ENCODE measurements at places on chromosomes 13 and 19.

GRCh38 chr19:46902402-46902766 lies 41.6 kb downstream of the ARHGAP35 start:
- no peak for DNase-seq

GRCh38 chr19:28489126-28489660 lies 723.8 kb downstream of the UQCRFS1 start:
- DNase-seq, result no peak

DNA sequence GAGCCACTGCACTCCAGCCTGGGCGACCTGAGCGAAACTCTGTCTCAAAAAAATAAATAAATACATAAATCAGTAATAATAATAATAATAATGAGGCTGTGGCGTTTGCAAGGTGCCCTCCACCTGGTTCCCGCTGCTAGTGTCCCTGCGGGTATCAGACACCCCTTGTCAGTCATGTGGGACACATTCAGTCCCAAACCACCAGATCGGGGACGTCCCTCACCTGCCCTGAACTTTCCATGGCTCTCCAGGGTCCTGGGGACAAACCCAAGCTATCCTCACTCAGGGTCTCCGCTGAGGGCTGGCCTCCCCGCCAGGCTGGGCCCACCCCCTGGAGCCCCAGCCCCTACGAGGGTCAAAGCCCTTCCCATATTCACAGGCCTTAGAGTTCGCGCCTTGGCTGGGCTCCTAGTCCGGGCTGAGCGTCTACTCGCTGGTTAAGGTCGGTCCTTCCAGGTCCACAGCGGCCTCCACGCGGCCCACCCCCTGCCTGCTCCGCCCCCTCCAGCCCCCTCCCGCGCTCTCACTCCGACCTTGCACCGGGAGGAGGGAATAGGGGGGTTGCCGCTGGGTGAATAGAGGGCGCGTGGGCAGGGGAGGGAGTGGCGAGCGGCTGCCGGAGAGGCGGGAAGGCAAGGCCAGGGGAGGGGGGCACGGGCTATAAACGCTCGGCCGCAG lies 349 bp upstream of the KISS1R start:
- no peak for DNase-seq

GRCh38 chr19:14536926-14537692 lies 7.7 kb downstream of the TECR start:
- peak; percentile 21 for DNase-seq

GRCh38 chr13:78785764-78786163 lies 126.8 kb upstream of the OBI1 start:
- no peak for DNase-seq

- DNase-seq, result no peak
Measured at GRCh38 chr13:95479731-95480130, 72.8 kb upstream of the CLDN10 start.

- DNase-seq, result no peak
Measured at GRCh38 chr13:63299866-63300394, 1884.3 kb upstream of the PCDH20 start.

DNA sequence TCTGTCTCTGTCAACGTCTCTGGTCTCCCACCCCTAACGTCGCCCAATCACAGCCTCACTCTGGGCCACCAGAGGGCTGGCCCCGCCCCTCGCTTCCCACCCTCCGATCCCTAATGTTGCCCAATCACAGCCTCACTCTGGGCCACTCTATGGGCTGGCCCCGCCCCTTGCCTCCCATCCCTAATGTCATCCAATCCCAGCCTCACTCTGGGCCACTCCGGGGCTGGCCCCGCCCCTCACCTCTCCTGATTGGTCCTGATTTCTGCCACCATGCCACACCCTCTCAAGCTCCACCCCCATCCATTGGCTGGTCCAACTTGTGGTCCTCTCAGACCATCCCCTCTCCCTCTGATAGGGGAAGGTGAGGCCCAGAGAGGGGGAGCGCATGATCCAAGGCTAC lies 24.9 kb downstream of the CELF5 start:
- no peak for DNase-seq

GRCh38 chr19:41939861-41940730 lies 11.8 kb upstream of the ERFL start:
- DNase-seq, result peak; percentile 55

GRCh38 chr19:41626877-41627276 lies at the start of gene CEACAM4:
CEACAM4 (minus strand) TSS chr19:41627074; CDS start chr19:41626963, 111 bp downstream.
- no peak for DNase-seq

DNA sequence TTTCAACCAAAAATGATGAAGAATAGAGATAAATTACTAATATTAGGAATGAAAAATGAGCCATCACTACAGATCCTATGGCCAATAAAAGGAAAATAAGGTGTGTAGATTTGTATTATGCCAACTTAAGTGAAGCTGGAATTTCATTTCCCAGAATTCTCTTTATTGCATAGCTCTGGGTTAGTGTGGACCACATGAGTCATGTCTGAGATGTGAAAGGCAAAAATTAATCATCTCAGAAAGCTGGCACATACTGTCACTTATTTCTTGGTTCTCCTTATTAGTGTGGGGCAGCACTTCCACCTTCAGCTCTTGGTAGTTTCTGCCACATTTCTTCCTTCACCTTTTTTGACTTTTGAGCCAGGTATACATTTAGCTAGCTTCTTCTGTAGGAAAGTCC lies 82.6 kb downstream of the KATNAL1 start:
- no peak for DNase-seq

DNA sequence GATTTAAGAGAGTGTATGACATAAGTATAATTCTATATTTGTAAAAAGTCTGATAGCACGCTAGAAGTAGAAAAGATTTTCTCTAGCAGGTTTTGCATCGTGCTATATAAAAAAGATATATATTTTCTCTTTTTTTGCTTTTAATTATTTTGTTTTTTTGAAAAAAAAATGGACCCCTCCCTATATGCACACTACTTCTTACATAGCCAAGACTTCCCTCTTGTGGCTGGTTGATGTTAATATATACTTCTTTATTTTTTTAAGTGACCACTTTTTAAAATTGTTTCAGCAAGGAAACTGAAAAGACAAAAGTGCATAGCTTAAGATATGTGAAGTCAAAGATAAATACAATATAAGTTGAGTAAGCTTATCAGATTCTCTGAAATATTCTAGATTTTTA lies 1202.8 kb downstream of the DIAPH3 start:
- DNase-seq, result no peak

DNA sequence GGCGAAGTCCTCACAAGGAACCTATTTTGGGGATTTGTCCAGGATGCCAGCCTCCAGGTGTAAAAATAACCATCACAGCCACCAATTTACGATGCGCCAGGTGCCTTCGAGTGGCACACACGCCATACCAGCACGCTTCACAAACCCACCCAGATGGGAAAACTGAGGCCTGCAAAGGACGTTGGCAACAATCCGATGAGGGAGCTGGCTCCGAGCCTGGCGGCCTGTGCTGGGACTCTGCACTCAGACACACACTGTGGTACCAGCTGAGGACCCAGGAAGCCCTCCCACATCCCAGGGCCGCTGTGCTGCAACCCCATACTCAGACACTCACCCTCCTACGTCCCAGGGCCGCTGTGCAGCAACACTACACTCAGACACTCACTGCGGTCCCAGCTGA lies 65.0 kb upstream of the C13orf46 start:
- DNase-seq, result no peak

- DNase-seq, result peak; percentile 14
Measured at GRCh38 chr13:40401911-40402776, 264.3 kb downstream of the FOXO1 start.

DNA sequence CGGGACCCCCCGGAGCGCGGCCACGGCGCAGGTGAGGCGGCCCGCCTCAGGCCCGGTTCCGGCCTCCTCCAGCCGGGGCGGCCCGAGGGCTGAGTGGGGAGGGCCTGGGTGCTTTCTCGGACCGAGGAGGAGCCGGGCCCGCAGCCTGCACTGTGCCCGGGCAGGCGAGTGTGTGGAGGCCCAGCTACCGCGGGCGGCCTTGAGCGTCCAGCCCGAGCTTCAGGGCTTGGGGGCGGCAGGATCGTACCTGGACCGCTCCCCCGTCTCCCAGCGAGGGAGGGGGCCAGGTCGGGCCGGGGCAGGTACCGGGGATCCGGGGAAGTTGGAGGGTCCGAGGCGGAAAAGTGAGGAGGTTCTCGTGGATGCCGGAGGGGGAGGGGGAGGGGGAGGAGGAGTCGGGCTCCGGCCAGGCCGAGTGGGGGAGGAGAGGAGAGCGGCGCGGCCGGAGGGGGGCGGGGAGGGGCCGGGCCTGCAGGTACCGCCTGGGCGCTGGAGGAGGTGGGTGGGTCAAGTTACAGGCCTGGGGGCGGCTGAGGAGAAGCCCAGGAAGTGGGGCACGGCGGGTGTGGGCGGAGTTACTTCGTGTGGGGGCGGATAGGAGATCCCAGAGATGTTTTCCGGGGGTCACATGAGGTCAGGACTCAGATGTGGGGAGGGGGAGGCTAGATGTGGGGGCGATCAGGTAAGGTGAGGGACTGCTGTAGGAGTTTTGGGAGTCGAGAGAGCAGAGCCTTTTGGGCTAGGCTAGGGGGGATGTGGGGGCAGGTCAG lies 545 bp downstream of the NACC1 start:
- DNase-seq, result peak; percentile 38

All from activated naive CD4-positive, alpha-beta T cell treated with Interleukin-2 at 50 U/mL for 16 hours (primary cell).